NCI-H187 treated with DMSO at 0.1 percent for 48 hours (cell line): ENCODE measurements at places on chromosomes 12 and 14.

- DNase-seq = no peak
Observed at GRCh38 chr12:29879606-29880308, 96.0 kb upstream of the TMTC1 start.

GRCh38 chr12:8667270-8667669 lies 4.6 kb upstream of the MFAP5 start:
- DNase-seq = no peak

DNA sequence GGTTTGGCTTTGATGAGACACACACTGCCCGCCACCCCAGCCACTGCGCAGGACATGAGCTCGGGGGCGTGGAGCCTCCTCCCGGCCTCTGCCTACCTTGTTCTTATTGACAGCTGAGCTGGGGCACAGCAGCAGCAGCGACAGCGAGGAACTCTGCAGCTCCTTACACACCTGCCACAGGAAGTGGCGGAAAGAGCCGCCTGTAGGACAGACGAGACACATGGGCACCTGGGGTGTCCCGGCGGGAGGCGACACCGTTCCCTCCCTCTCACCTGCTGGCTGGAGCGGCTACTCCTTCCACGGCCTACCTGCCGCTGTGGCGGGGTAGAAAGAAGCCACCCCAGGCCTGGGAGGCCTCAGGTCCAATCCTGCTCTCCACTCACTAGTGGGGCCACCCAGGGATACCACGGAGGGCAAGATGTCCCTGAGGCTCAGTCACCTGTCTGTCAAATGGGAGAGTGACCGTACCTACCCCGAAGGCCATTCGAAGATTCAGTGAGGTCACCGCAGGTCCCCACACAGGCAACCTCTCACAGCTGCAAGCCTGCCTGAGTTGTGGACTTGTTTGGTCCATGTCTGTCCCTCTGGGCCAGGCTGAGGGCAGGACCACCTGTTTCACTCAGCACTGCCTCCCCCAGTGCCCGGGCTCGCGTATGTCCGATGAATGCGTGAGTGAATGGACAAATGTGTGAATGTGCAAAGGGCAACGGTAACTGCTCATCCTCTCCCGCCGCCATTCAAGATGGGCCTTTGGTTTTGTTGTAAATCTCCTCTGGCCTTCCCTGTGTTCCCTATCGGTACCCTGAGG lies 42.6 kb downstream of the TRAFD1 start:
- DNase-seq = no peak

GRCh38 chr12:55720071-55720564 lies at the start of gene RDH5:
Gene RDH5 (plus strand): TSS chr12:55720393. CDS start chr12:55721185, 792 bp downstream.
- DNase-seq = no peak

GRCh38 chr12:14765398-14765797 lies 37.9 kb downstream of the WBP11 start:
- DNase-seq = no peak
